Choroid plexus epithelial cell (primary cell): ENCODE measurements at places on chromosomes 1 and 21.

DNA sequence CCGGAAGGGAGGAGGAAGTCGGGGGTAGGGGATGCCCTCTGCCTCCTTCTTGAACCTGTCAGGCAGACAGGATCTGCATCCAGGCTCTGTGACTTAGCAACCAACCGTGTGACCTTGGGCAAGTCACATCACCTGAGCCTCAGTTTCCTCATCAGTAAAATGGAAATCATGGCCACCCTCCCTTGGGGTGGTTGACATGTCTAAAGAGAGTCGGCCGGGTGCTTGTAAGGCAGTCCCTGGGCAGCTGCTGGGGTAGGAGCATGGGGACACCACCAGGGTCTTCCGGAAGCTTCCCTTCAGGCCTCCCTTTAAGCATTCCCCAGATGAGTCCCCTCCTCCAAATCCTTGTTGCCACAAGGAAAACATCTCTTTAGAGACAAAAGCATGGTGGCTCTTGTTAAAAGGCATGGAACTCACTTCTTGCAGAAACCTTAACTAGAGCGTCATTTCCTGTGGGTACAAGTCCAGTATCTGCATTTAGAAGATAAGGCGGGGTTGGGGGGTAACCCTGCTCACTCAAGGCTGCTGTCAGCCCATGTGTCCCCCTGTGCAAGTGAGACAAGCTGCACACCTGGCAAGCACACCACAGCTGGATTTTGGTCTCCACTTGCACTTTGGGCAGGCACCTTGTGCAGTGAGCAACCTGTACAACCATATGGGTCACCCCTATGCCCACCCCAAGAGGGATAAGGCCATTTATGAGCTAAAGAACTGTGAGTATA lies 10.4 kb downstream of the CLCNKB start:
- no peak for DNase-seq

DNA sequence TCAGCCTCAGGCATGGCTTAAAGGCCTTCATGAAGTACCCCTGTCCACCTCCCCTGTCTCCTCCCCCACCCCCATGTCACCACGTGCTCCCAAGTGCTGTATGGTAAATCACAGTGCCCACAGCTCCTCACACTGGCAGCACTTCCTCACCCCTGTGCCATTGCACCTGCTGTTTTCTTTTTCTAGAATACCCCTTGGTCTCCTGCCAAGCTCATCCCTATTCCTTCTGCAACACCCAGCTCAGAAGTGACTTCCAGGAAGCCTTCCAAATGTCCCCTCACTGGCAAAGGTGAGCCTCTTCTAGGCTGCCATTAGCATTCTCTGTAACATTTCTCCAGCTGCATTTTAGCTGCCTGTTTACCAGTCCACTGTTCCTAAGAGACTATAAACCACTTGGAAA lies 9.4 kb downstream of the AKNAD1 start:
- no peak for DNase-seq

- DNase-seq: no peak
Measured at GRCh38 chr1:102181341-102181740, 184.6 kb upstream of the OLFM3 start.

DNA sequence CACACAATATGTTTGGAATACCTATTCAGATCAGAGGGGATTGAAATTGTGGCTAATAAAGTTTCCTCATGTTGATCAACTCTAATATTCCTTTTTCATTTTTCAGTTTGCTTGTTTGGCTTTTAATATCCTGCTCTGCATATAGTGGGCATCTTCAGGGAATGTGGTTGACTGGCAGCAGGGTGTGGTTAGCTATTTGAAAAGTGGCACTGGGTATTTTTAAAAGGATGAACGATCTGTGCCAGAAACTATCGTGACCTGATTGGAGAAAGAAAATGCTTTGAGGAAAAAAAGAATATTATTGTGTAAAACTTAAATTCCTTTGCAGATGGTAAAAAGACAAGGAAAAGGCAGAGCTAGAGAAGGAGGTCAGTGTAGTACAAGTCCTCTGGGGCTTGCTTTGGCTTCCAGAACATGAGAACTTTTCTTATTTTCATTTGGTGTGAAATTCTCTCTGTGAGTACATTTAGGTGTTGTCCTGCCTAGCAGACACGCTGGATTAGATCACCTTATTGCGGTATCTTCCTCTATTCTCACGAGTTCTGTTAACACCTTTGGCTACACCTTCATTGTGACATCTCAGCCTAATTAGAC lies 329.7 kb upstream of the SNX7 start:
- peak; percentile 53 for DNase-seq

DNA sequence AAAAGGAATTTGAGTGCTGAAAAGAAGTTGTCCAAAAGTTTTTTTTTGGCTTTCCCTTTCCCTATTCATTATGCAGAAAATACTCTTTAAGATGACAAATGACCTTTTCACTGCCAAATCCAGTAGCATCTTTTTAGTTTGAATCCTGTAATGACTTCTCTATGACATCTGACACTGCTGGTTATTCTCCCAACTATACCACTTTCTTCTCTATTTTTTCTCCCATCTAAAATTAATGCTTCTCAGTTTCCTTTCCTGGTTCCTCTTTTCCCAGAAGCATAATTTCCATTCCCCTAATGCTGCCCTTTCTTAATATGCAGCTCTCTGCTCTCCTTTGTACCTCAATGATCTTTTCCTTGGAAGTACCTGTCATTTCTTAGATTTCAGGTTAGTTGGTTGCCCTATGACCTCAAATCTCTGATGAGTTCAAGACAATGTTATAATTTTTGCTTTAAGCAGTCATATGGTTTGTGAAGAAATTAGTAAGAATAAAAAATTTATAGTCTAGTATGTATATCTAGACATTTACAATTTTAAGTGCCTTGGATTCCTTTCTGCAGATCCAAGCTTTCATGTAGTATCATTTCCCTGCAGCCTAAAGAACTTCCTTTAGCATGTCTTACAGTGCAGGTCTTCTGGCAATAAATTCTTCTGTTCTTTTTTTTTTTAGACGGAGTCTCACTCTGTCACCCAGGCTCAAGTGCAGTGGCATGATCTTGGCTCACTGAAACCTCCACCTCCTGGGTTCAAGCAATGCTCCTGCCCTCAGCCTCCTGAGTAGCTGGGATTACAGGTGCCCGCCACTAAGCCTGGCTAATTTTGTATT lies 150.8 kb downstream of the CDC42BPA start:
- no peak for DNase-seq

GRCh38 chr1:240192851-240193250 lies 101.2 kb downstream of the FMN2 start:
- DNase-seq: no peak

- DNase-seq: peak; percentile 26
Measured at GRCh38 chr1:157438613-157439012, 113.7 kb downstream of the FCRL5 start.

DNA sequence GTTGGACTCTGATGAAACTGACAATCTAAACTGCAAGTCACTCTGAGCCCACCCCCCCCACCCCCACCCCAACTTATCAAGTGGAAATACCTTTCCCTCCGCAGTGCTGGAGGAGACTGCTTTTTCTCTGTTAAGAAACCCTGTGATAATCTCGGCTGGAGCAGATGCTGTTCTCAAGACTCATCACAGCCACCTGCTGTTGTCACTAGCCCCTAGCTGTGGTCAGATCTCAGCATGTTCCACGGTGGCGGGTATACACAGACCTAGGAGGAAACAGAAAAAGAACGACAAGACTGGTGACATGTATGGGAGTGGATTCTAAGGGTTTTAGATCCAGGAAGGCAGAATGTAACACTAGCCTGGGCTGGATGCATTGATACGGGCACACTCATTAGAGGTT lies 2.3 kb downstream of the ACTL8 start:
- no peak for DNase-seq

GRCh38 chr1:237953238-237953637 lies 62.5 kb upstream of the ZP4 start:
- no peak for DNase-seq

DNA sequence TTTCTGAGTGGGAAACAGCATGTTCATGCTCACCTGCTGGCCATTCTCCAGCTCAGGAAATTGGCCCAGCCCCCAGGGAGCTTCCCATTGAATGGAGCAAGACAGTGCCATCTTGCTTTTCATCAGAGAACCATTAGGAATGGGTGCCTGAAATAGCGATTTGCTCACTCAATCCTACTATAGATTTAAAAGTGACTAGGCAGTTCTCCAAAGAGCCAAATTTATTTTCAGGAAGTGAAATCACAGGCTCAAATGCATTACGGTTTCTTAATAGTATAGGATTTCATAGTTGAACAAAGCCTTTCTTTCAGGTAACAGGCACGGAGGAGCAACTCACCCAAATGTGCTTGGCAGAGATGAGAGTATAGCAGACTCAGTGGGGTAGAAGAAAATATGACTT lies 272.1 kb downstream of the GRIK1 start:
- DNase-seq: no peak

DNA sequence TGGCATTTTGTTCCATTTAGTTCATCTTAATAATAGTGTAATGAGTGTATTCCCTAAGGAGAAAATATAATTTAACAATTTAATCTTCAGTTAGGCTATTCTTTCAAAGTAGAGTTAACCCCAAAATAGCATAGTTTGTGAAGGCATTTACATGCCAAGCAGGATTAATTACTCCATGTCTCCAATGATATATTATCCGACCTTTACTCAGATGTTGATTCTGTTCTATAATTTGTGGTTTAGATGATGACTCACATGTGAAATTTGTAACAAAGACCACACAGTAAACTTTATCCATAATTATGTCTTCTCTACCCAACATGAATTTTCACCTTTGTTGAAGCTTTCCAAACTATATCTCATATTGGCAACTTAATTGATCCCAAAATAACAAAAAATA lies 2065.2 kb downstream of the MRPL39 start:
- DNase-seq: no peak

DNA sequence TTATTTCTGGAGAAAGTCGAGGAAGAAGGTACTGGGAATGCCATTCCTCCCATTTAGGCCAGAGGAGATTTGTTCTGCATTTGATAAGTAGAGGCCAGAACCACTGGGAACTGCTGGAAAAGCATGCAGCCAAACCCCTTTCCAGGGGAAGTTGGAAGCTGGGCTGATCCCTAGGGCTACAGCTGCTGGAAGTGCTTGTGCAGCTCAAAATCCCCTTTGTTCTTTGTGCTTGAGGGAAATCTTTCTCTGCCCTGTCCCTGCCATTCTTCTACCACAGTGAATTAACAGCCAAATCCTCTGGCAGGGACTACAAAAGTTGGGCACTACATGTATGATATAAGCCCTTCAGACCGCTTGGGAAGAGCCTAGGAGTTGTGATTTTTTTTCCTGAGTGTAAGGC lies 734.1 kb downstream of the LRRIQ3 start:
- DNase-seq: no peak

DNA sequence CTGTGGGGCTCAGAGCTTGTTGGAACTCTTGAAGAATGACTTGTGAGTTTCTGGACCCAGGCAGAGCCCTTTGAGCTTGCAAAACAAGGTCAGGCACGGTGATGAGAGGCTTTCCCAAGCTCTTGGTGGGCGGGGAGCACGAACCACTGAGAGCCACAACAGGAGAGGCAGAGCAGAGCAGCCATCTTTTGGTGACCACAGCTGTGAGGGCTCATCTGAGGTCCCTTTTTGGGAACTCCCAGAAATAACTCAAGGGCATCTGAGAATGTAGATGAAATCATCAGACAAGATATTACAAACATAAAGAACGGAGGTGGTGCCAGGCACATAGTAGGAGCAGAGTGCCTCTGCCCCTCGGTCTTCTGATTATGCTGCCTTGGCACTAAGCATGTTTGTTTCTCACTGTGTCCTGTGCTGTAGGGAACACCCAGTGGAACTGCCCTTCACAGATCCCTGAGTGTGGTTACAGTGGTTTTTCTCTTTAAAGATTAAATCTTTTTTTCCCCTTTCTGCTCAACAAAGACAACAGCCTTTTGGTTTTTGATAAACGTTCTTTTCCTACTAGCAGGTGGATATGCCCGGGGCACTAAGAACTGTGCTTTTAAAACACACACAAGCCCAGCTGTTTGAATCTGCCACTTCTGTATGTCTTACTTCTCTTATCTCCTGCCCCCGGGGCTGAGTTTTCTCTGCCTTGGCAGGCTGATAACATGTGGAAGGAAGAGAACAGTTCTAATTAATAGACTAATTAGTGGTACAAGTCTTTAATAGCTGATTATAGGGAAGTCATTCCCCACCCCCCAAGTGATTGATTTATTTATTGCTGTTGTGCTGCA lies 37.7 kb downstream of the CD34 start:
- DNase-seq: no peak

GRCh38 chr1:151990058-151990855 lies 3.4 kb downstream of the S100A10 start:
- DNase-seq: no peak
